ENCODE measurements at places on chromosomes 16 and 17. TPM values are rescaled to one million over a fixed set of nuclear protein-coding genes. Genes with fewer than 3 reads are reported as not detected.

Gene C16orf96
- 0.73 TPM for polyA plus RNA-seq

Gene TPSB2
- 2.6 TPM for polyA plus RNA-seq

Gene EVPLL
- polyA plus RNA-seq = not detected

Gene TNFSF13
- 2.6 TPM for polyA plus RNA-seq

Gene TAT
- polyA plus RNA-seq = not detected

Gene CNGB1
- 0.03 TPM for polyA plus RNA-seq

Gene NSF
- polyA plus RNA-seq = 16.9 TPM

Gene ASGR1
- 2.3 TPM for polyA plus RNA-seq

Gene CPHXL2
- not detected for polyA plus RNA-seq

Gene CBX8
- polyA plus RNA-seq = 5.6 TPM

Gene SMPD3
- polyA plus RNA-seq = 1.1 TPM

Gene GPRC5C
- polyA plus RNA-seq = 38.7 TPM

- no peak for DNase-seq
These were observed 220.1 kb upstream of the GSE1 start for GRCh38 chr16:85392756-85393673.

GRCh38 chr17:4953451-4953961 lies 2.6 kb downstream of the ENO3 start:
- no peak for DNase-seq

DNA sequence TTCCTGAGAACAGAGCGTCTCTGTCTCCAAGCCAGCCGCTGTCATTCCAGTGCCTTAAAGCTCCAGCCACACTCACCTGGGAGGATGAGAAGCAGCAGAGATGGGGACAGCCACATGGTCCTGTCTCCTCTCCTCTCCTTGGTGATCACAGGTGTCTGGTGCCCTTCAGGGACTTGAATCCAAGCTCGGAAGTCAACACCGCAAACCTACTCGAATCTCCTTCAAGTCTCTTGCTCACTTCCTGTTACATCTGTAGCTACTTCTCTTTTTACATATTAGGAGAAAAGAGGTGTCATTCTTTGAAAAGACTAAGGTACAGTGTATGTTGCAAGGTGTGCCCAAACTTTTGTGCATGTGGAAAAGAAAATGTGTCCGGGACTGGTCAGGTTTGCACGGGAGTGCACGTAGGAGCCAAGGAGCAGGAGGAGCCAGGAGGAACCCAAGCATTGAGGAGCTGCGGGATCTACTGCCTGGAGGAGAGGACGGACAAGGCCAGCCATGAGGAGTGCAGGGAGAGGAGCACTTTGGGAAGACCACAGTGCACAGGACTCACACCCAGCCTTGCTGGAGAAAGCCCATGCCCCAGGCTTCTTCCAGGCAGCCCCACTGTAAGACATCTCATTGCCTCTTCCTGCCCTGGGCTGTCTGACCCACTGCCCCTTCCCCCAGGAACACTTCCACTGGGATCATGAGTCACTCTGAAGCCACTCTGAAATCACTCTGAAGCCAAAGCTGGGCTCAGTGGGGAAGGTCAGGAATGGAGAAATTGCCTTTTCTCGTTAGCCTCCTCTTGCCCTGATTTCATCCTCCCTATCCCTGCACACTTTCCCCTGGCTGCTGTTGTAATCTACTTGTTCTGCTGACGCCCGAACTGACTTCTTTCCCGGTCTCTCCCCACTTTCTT lies at the start of gene CD300LD:
CD300LD (minus strand) TSS at position 197 of the 904 bp plus-strand sequence; CDS start at position 116, 81 bp downstream.
- no peak for DNase-seq

GRCh38 chr16:27114006-27114405 lies 47.3 kb downstream of the C16orf82 start:
- no peak for DNase-seq

GRCh38 chr16:89054261-89054661 lies 39.4 kb upstream of the ACSF3 start:
- no peak for DNase-seq

DNA sequence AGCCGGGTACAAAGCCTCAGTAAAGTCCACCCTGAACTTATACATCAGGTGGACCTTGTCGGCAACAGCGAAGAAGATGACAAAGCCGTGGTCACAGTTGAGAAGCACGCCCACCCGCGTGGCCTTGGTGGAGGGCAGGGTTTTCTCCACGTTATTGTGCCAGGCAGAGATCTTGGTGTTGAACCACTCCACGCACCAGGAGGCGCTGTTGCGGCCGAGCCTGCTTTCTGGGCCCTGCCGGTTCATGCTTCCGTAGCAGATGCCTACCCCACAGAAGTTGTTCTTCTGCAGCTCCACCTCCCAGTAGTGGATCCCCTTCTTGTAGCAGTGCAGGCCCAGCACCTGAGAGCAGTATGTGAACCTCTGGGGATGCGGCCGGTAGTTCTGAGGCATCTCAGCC lies 22.1 kb downstream of the TRIM25 start:
- DNase-seq = no peak

- DNase-seq = no peak
These were observed 334.5 kb downstream of the SEC14L1 start for GRCh38 chr17:77475016-77475976.

GRCh38 chr16:49539758-49540157 lies 166.2 kb downstream of the C16orf78 start:
- DNase-seq = no peak

DNA sequence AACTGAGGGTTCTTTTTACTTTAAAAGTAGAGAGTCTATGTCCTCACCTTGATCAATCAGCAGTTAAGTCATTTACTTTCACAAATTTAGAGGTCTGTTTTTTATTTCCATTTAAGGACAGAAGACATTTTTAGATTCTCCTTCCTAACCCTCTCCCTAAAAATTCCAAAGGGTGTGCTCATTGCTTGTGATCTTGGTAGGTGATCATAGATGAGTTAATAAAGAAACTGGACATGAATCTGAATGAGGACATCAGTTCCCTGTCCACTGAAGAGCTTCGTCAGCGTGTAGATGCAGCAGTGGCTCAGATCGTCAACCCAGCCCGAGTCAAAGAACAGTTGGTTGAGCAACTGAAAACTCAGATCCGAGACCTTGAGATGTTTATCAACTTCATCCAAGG lies 8.8 kb downstream of the RUNDC1 start:
- no peak for DNase-seq

- no peak for DNase-seq
These were observed 36.2 kb downstream of the RGS9 start for GRCh38 chr17:65173284-65173793.

DNA sequence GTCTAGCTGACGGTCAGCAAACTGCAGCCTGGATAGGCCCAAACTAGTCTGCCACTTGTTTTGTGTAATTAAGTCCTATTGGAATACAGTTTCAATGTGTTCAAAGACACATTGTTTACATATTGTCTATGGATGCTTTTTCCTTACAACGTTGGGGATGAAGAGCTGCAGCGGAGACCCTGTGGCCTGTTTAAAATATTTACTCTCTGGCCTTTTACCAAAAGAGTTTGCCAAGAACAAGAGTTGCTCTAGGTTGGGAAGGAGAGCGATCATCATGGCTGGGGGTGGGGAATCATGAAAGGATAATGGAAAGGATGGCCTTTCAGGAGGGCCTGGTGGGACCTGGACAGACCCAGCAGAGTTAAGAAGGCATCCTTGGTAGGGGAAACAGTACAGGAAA lies 274.9 kb upstream of the ZFHX3 start:
- no peak for DNase-seq

DNA sequence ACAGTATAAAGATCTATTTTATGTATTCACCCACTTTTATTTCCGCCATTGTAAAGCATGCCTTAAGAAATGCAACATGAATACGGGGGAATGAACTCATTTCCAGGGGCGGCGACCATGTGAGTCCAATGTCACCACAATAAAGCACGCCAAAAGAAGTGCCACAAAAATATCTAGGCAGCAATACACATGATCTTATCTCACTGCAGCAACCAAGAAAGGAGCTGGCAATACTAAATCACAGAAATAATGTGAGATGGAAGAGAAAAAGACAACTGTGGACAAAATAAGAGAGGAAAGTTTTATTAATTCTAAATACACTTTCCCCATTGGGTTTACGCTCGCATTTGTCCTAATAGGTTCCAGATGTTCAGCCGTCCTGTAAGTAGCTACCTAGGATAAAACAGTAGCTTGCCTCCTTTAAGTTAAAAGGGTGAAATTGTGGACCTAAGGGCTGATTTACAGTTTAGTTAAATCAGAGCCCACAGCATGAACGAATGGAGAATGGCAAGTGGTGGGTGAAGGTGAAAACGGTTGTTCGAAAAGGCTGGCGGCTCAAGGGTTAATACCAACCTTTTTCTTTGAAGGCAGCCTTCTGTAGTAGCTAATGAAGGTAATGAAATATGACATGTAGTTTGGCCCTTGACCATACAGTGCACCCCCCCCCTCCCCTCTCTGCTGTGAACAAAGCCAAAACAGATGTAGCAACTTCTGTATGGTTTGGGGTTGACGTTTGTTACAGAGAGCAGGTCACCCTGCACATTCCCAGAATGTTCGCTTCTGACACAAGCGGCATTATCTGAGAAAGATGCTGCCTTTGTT lies 504.2 kb upstream of the PSMD7 start:
- DNase-seq = no peak

DNA sequence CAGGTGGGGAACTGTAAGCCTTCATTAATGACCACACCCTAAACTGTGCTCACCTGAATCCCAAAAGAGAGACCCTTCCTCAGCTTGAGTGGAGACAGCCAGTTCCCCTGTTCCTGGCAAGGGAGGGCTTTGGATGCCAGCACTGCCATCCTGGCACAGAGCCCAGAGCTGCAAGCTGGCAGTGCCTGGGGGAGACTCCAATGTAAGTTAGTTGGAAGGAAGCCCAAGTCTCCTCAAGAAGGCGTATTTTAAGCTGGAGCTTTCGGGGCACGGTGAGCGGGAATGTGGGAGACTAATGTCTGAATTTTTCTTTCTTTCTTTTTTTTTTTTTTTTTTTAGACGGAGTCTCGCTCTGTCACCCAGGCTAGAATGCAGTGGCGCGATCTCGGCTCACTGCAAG lies 4.7 kb downstream of the CDC42EP4 start:
- DNase-seq = no peak

GRCh38 chr16:86941731-86942130 lies 363.4 kb downstream of the FOXL1 start:
- DNase-seq = no peak

DNA sequence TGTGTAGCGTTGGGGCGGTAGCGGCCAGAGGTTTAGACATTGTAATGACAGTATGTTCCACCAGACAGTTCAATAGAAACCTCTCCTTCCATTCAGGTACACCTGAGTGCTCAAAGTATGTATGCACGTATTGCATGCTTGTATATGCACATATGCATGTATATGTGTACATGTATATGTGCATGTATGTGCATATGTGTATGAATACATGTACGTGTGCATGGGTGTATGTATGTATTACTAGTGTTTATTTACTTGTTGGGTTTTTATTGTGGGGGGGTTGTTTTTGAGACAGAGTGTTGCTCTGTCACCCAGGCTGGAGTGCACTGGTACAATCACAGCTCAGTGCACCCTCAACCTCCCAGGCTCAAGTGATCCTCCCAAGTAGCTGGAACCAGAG lies 30.0 kb downstream of the BCO1 start:
- no peak for DNase-seq

- DNase-seq = no peak
These were observed 67.1 kb downstream of the IL21R start for GRCh38 chr16:27468941-27469531.

DNA sequence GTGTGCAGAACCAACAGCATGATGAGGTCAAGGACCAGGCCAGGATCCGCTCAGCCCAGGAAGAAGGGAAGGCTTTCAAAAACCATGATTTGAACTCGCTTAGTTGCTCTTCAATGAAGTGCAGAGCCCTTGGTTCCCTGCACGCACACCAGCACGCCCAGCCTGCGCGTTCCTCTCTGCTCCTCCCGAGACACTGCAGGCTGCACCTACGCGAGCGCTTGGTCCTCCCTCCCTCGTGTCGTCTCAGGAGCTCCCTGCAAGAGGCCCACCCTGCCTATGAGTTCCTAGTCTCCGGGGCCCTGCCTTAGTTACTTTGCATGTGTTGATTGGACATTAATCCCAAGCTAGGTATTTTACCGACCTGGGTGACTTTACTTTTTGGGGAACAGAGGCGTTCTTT lies 132.9 kb upstream of the TNRC6C start:
- no peak for DNase-seq

DNA sequence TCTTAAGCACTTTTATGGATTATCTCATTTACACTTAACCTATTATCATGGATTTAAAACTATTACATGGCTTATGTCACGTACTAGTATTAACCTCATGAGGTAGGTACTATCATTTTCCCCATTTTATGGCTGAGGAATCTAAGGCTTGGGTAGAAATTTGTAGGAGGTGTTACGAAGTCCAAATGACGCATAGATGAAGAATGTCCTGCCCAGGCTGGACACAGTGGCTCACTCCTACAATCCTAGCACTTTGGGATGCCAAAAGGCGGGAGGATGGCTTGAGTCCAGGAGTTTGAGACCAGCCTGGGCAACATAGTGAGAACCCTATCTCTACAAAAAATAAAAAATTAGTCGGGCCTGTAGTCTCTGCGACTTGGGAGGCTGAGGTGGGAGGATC lies 4.8 kb upstream of the C1QL1 start:
- DNase-seq = no peak

- DNase-seq = no peak
These were observed 199.8 kb upstream of the CHMP6 start for GRCh38 chr17:80791758-80792284.

DNA sequence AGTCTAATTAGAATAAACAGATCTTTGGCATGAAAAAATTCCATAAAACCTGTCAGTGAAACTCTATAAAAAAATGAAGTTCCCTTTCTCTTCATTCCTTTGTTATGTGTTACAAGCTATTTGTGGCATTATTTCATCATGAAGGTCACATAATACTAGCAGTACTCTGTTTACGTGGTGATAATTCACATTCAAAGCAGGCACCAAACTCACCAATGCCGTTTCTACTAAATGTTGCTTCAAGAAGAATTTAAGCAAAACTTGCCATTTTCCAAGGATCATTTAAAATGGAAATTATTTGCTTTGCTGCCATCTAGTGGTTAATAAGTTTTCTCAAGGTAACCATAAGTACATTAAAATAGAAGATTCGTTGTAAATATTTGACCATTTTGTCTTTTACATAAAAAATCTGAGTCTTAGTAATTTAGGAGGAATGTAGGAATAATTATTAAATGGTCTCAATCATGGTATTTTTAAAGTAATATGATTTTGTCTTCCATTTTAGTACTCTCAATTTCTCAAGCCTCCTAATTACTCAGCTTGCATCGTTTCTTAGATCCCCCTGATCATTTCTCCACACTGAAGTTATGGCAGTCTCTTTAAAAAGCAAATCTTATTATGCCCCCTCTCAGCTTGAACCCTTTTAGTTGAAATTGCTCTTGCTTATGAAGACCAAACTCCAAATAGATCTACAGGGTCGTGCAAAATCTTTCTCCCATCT lies 80.8 kb downstream of the OMG start:
- peak; percentile 52 for DNase-seq

GRCh38 chr16:80147026-80147655 lies 393.7 kb upstream of the DYNLRB2 start:
- DNase-seq = no peak

GRCh38 chr16:28309811-28310311 lies 17.5 kb downstream of the SBK1 start:
- DNase-seq = no peak

GRCh38 chr16:8203101-8203500 lies 387.2 kb downstream of the TMEM114 start:
- no peak for DNase-seq

- no peak for DNase-seq
These were observed 72.4 kb downstream of the MRM1 start for GRCh38 chr17:36673637-36674277.

GRCh38 chr16:48082516-48082915 lies 73.3 kb downstream of the ABCC12 start:
- no peak for DNase-seq

GRCh38 chr16:66489818-66490217 lies 60.1 kb downstream of the TK2 start:
- DNase-seq = no peak

GRCh38 chr17:32824334-32824733 lies 52.6 kb downstream of the MYO1D start:
- no peak for DNase-seq

Data from forelimb muscle (tissue), 1 donor.